ENCODE measurements at places on chromosomes 11 and 22.

DNA sequence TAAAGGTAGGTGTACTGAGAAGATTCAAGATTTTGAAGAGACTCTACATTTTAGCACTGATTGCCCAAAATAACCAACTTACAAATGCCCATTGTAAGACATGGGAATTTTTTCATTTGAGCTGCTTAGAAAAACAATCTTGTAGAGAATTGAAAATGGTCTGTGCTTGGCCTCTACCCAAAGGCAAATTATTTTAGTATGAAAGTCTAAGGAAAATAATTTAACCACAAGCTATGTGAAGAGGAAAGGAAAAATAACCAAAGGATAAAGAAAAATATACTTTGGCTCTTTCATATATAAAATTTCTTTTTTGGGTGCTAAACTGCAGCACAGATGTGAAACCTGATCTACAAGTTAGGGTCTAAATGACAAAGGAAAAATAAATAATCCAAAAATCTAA lies 54.9 kb downstream of the ME3 start:
- DNase-seq = no peak

DNA sequence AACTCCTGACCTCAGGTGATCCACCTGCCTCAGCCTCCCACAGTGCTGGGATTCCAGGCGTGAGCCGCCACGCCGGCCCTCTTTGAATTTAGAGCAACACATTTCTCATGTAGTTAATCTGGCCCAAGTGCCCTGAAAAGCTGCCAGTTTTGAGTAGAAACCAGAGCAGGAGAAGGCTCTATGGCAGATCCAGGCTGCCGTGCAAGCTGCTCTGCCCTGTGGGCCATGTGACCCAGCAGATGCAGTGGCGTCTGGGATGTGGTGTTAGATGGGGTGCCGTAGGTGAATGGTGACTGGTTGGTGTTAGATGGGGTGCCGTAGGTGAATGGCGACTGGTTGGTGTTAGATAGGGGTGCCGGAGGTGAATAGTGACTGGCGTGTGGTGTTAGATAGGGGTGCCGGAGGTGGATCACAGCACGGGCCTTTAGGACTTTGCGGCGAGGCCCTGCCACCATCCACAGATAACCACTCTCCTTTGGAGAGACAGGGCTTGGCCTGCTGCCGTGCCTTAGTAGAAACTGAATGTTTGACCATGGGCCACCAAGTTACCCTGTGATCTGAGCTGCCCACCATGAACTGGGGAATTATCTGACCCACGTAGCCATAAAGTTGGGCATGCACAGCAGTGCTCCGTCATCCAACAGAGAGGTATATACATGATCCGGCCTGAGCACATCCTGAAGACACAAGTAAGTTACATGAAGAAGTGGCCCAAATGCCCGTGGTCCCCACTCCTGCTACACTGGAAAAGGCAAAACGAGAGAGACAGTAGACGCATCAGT lies 32.7 kb downstream of the ASCL2 start:
- no peak for DNase-seq

- no peak for DNase-seq
Measured at GRCh38 chr11:45094958-45095690, 51.3 kb upstream of the PRDM11 start.

- DNase-seq = no peak
Measured at GRCh38 chr11:58685973-58686722, 45.6 kb downstream of the GLYAT start.

- peak; percentile 35 for DNase-seq
Measured at GRCh38 chr11:64787526-64788320, 9.4 kb upstream of the SF1 start.

DNA sequence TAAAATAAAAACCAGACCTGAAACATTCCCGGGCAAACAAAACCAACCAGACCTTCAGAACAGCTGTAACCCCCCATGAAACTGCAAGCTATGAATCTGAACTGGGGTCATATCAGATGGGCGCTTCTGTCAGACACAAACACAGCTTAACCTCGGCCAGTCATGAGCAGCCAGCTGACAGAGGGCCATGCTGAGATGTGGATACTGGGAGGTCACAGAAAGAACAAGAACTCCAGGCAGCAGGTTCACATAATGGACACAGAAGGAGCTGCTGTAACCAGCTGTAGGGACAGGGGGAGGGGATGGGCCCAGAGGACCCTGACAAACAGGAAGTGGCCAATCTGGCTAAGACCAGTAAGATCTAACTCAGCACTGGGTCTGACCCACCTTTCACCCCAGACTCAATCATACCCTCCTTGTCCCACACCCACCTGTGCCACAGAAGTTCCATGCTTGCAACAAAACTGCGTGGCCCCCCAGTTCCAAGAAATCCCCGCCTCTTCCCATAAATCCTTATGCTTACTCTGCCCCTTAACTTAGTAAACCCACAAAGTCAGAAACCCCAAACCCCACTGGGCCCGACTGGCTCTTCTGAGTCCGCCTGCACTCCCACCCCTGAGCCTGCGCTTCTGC lies 4.0 kb downstream of the APOL4 start:
- DNase-seq = no peak

GRCh38 chr22:27128461-27129085 lies 471.2 kb downstream of the MIAT start:
- DNase-seq = peak; percentile 16
